CD4-positive, CD25-positive, alpha-beta regulatory T cell (primary cell): ENCODE measurements at places on chromosomes 13 and 19.

DNA sequence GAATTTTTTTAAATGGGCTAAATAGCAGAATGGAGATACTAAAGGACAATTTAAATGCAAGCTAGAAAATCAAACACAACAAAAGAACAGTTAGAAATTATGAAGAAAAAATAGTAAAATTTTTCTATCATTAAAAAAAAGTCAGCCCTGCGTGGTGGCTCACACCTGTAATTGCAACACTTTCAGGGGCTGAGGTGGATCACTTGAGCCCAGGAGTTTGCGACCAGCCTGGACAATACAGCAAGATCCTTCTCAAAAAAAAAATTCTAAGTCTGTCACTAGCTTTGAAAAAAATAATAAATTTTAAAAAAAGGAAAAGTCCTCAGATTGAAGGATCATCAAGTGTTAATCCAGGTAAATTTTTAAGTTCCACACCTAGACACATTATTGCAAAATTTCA is 7.7 kb downstream of the TUBGCP3 start:
- DNase-seq, result no peak

- DNase-seq, result no peak
These were observed 127.4 kb downstream of the DCT start for GRCh38 chr13:94352057-94352456.

GRCh38 chr13:31807090-31807541 is 67.8 kb downstream of the RXFP2 start:
- DNase-seq, result peak; percentile 16

DNA sequence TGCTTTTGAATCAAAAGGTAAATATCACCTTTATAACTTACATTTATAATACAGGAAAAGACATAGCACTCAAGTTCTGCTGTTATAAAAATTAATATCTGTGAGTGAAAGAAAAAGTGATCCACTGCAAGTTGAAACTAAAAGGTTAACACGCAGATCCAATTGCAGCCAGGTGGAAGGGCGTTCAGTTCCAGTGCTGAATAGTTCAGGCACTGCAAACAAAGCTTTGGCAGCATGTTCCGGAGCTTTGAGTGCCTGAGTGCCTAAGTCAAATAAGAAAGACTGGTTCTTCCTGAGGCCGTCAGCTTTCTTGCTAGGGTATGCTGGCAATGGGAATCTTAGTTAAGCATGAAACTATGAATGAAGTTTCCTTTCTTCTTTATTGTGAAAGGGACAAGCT is 200.3 kb downstream of the LMO7 start:
- no peak for DNase-seq

DNA sequence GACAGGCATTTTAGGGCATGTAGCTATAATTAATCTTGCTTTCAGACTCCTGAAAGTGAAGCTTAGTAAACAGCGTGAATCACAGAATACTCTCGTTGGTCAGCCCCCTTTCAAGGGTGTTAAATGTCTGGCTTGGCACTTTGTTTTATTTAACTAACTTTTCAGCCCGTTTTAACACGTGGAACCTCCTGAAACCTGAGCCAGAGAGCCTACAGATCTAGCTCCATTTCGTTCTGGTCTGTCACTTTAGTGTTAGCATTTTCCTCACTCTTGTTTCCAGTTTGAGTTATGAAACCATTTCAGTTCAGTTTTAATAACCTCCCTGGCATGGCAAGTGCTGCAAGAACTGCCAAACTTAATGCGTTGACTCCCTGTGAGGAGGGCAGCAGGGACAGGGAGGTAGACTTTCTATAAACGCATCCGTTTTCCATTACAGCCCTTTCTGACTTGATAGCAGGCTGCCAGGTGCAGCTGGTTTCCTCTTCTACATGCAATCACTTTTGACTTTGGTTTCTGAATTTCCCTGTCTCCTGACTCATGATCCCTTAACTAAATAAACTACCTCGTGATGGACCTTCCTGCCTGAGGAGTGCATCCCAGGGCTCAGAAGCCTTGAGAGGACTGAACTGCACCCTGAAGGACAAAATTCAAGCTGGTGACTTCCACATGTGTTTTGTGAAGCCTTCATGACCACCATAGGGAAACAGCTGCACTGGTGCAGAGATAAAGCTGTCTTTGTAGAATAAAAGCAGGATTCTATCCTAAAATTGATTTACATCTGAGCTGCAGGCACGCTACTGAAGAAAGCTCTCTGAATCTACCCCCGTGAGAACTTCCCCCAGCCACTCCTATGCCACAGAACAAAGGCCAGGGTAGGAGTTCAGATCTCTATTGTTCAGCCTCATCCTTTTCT is 192.6 kb downstream of the DLEU7 start:
- no peak for DNase-seq

GRCh38 chr13:22092791-22093560 is 422.1 kb downstream of the FGF9 start:
- DNase-seq, result no peak

DNA sequence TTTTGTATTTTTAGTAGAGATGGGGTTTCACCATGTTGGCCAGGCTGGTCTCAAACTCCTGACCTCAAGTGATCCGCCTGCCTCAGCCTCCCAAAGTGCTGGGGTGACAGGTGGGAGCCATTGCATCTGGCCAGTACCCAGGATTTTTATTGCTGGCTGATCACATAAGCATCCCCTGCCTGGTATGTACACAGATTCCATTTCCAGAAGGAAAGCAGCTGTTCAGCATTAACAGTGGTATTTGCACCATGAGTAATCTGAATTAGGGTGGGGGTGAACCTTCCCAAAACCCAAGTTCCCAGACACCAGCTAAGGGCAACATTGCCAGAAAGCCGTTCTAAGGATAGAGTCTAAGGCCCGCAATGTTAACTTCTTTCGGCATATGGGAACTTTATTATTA is 7.3 kb downstream of the ZNF555 start:
- no peak for DNase-seq

GRCh38 chr19:3736106-3736724 is 25.3 kb downstream of the APBA3 start:
- no peak for DNase-seq
